Activated CD8-positive, alpha-beta memory T cell treated with anti-CD3 and anti-CD28 coated beads for 1 hour (primary cell): ENCODE measurements at places on chromosomes 3 and 15.

GRCh38 chr15:45586125-45586524 lies 1.1 kb upstream of the BLOC1S6 start:
- no peak for DNase-seq

- DNase-seq, result no peak
Measured at GRCh38 chr15:48702569-48703236, 57.2 kb upstream of the FBN1 start.

DNA sequence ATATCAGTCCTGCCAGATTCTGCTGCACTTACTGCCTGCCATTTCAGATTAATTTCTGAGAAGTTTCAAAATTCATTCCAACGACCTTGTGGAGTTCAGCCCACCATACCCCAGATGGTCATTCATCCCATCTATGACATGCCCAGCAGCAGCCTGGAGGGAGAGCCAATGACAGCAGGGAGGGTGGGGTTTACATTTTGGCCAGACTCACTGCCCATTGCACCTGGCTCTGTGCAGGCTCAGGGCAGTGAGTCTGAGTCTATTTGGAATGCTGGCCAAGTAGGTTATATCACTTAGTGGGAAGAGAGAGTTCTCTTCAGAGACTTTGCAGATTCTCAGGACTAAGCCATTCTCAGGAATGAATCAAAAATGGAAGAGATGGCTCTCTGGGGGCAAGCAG lies 21.5 kb downstream of the SRPRB start:
- DNase-seq, result no peak

DNA sequence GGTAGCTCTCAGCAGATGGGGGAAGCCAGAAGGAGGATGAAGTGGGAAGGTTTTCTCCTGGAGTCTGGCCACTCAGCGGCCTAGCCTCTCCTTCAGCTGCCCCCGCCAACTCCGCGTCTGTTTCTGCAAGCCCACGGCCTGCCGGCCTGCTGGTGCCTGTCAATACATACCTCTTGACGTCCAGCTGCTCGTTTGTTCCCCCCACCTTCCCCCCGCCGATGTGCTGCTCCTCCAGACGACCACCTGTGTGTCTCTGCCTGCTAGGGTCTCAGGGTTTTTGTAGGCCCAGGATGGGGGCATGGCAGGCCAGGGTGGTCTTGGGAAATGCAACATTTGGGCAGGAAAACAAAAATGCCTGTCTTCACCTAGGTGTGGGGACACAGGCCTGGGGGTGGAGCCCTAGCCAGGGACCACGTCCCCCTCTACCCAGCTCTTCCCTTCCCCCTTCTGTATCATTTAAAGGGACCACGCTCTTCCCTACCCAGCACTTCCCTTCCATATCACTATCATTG lies 137.8 kb downstream of the ALCAM start:
- no peak for DNase-seq

GRCh38 chr3:61233746-61234145 lies 17.5 kb downstream of the FHIT start:
- no peak for DNase-seq

- DNase-seq, result no peak
Measured at GRCh38 chr15:99238849-99239248, 10.5 kb downstream of the TTC23 start.

DNA sequence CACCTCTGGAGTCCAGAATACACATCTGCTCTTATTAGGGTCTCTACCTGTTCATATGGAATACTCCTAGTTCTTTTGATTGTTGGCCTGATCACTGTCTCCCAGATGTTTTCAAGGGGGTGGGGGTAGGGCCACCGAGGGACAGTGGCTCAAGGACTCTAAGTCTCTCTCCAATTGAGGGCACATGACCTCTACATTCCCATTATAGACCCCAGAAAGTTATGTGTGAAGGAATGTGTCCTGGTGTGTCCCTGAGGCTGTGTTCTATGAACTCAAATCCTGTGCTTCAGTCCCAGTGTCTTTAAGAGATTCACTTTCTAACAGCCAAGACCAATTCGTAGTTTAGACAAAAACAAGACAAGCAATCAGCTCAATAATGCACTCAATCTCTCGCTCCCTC lies 357.4 kb downstream of the ERC2 start:
- no peak for DNase-seq

GRCh38 chr3:16064642-16065414 lies 109.7 kb upstream of the GALNT15 start:
- DNase-seq, result no peak

GRCh38 chr3:196662033-196662432 lies 22.5 kb downstream of the NRROS start:
- DNase-seq, result no peak

- DNase-seq, result no peak
Measured at GRCh38 chr3:29236146-29236840, 44.6 kb upstream of the RBMS3 start.

GRCh38 chr3:112671930-112672715 lies 31.2 kb upstream of the CCDC80 start:
- DNase-seq, result no peak

DNA sequence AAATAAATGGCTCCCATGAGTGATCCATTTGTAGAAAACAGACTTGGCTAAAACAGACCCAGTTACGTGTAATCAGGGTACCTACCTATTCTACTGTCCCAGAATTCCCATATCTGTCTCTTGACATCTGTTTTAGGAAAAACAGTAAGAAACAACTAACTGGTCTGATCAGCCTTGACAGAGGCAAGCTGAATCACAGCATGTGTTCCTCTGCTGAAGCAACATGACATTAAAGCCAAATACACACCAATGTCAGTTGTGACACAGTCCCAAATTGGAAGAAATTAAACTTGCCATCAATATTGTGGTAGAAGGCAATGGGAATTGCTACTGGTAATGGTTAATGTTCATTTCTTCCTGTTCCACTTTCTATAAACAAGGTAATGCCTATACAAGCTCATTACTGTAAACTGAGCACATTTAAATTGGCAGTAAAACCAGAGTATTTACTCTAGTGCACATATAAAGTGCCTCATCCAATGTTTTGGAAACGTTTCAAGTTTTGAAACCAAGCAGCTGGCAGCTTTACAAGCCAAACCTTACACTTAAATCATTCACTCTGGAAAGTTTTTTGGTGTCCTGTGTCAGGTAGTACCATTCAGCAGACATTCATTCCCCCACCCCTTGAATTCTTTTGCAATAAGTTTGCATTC lies 27.0 kb downstream of the ALDH1A2 start:
- DNase-seq, result no peak

- no peak for DNase-seq
Measured at GRCh38 chr3:128609294-128609693, 41.3 kb downstream of the RPN1 start.

- peak; percentile 8 for DNase-seq
Measured at GRCh38 chr15:73051391-73051806, 864 bp upstream of the NEO1 start.

- no peak for DNase-seq
Measured at GRCh38 chr3:105997800-105998526, 129.2 kb upstream of the CBLB start.

DNA sequence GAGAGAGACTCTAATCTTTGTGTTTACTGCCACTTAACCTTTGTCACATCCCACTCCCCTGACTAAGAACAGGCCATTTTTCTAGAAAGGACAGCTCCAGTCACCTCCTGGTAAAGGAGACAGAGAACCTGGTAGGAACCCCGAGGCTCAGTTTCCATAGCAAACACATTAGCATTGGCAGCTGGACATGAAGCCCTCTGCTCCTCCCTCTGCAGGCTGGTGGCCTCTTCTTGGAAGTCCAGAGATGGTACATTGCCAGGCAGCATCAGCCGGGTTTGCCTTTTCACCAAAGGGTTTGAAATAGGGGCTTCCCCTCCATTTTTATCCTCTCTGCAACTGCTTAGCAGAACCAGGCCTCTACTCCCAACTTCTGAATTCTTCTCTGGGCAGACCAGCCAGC lies 213.4 kb upstream of the SEMA6D start:
- no peak for DNase-seq

DNA sequence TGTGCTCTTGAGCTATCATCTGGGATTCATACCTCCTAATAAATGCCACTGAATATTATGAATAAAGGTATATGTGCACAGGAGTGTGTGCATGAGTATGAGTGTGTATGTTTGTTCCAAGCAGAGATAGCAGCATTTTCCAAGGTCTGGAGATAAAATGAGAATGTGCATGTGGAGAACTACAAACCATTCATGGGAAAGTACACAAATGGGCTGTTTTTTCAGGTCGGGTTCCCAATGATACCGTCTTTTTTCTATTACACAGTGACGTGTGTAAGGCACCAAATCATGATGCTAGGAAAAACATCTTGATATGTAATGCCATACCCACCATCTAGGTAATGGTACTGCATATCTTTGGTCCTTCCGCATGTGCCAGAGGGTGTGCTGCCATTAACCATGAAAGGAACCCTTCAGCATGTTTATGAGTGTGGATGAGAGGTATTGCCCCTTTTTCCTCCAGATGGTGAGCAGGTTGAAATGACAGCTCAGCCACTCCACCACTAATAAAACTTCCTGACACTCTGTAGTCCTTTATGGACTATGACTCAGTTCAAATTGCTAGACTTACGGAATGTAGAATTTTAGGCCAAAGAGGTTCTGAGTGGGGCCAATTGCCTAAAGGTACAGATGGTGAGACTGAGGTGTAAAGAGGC lies 36.4 kb upstream of the COPB2 start:
- DNase-seq, result no peak

GRCh38 chr3:17009826-17010225 lies 125.1 kb downstream of the PLCL2 start:
- DNase-seq, result no peak

DNA sequence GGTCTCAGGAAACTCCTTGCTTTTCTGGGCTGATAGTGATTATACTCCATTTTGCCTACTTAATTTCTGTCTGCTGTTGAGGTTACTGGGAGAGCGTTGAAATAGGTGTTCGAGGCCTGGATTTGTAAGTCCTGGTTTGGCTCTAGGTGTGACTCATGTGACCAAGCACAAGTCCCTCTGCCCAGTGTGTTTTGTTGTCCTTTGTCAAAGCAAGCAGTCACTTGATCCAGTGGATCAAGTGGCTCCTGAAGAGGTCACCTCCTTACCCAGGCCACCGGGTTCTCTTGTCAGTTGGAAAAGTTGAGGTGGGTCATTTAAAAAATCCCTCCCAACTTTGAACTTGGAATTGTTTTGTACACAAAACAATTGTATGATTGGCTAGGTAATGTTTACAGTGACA lies 70.0 kb downstream of the LPP start:
- no peak for DNase-seq

DNA sequence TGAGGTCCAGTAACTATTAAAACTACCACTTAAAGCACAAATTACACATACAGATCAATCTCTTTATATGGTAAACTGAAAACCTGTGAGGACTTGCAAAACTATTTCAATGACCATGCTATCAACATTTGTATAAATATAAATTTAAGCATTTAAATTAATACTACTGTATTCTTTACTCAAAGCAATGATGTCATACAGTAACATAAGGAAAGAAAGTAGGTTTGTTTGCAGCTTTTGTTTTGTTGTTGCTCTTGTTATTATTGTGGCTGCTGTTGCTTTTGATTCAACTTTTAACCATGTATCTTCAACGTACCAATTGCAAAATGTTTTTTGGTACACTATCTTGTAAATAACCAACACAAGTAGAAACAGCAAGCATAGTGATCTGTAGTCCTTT lies 22.0 kb downstream of the CBLB start:
- DNase-seq, result no peak

- no peak for DNase-seq
Measured at GRCh38 chr3:171282041-171282440, 178.2 kb downstream of the TNIK start.

DNA sequence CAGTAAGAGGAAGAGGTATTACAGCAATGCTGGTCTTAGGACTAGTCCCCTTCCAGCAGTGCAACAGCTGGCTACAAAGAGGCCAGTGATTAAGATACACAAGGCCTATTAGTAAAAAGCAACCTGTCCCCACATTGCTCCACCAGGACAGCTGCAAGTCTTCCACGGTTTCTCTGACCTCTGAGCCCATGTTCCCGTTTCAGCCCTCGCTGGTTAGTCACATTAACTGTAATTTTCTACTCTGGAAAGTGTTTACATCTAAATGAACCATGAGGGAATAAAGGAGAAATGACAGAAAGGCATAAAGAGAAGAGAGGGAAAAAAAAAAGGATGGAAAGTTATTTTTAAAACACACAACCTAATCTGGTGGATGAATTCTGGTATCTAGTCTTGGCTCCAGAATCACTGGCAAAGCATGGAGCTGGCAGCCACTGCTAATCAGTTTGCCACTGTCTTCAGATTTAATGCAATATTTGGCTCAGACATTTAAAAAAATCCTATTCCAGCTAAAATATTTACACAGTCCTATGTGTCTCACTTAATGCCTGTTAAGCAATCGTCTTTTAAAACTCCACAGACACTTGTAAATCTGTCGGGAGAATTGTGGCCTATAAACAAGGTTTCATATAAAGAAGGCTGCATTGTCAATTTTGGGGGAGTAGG lies 154.9 kb downstream of the GREM1 start:
- no peak for DNase-seq

DNA sequence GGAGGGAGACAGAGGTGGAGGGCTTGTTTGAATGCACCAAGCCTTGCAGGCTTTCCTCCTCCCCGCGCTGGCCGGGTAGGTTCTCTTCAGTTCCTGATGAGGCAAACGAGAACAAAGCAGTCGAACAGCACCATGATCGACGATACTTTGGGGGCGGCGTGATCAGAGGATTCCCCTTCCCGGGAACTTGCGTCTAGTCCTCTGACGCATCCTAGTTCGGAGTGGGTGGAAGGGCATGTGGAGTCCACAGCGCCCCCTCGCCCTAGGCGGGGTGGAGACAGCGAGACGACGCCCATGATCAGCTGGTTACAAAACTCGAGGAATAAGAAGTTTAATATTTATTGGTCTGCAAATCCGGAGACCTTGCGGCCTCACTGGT lies 452 bp upstream of the SV2B start:
- no peak for DNase-seq

- DNase-seq, result no peak
Measured at GRCh38 chr3:147139341-147139740, 267.0 kb downstream of the ZIC4 start.

GRCh38 chr3:8413337-8413926 lies 88.2 kb upstream of the LMCD1 start:
- no peak for DNase-seq

DNA sequence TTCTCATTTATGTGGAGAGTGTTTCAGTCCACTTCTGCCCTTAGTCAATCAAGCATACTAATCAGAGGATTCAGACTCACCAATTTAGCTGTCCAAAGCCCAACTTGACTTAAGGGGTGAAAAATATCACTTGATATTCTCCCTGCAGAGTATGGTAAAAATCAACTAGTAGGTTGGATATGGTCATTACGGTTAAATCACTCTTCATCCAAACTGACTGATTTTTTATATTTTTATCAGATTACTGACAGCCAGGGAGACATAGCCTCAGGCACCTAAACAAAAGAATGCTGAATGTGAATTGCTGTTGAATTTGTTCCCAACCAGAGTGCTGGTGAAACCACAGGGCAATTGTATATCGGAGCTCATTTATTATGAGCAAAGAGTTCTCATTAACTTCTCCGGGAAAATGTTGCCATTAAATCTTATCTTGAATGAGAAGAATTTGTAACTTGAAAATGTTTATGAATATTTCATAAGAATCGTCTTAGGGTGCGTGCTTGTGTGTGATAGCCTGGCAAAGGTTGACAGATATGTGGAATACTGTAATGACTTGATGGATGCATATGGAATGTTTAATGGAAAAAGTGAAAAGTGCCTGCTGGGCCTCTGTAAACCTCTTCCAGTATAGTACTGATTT lies 411.2 kb downstream of the NAALADL2 start:
- no peak for DNase-seq

- DNase-seq, result no peak
Measured at GRCh38 chr15:64503640-64504039, 43.3 kb downstream of the ZNF609 start.
